ENCODE measurements at places on chromosomes 7 and 10.

DNA sequence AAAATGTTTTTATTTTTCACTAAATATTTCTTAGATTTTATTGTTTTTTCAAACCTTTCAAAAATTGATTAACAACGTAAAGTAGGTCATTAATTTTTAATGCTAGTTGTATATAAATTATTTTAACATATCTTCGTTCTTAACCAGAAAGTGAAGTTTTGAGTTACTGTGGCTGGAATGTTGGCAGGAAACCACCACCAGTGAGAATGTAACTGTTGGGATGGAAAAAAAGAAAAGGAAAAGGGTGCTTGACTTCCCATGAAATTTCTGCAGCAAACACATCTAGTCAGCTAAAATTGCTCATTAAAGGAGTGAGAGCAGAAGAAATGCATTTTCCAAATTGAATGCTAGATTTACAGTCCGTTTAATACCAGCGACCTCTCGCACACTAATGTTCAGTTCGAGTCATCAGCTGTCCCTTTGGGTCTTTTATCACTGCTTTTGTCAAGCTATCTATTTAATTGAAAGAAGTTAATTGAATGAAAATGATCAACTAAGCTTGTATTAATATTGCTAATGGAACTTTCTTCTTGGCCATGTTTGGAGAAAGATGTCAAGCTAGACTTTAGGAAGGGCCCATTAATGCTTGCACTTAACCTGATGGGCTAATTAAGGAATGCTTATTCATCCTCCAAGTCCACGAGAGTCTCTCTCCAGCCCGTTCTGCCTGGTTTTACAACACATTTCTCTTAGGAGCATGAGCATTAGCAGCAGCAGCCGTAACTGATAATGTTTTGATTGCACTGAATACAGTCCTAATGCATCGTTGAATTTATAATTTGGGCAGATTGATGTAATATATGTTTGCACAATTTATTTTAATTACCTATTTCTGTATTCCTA lies 70.1 kb downstream of the UBE3C start:
- no peak for DNase-seq

GRCh38 chr7:90944021-90944420 lies 320.2 kb upstream of the FZD1 start:
- no peak for DNase-seq

DNA sequence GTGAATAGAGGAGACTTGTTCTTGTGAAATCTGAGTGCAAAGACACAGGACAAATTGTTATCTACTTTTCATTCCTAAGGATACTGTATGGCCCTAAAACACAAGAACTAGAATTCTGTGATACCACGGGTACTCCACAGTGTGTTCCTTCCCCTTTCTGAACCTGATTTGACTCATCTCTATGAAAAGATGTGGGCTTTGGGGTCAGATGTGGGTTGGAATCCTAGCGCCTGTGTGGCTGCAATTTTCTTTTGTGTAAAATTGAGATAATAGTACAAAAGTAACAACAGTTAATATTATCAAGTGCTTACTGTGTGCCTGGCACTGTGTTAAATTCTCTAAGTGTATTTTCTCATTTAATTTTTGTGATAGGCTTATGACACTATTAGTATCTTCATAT lies 8.1 kb downstream of the SRGN start:
- DNase-seq = no peak

DNA sequence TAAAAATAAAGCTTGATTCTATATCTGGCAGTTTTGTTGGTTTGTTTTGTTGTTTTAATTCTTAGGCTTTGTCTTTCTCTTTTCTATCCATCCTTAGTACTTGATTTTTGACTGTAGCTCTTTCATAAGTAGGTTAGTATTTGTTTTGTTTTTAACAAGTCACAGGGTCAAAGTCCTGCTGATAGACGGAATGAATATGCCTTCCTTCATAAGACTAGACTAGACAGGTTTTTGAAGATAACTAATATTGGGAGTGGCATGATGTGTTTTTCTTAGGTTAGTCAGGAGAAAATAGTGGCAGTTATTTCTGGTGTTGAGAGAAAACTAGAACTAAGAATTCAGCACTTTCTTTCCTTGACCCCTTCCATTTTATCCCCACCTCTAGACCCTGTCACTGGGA lies 50.4 kb downstream of the CASD1 start:
- no peak for DNase-seq

- no peak for DNase-seq
Observed at GRCh38 chr7:67343572-67343971, 346.9 kb downstream of the TYW1 start.

GRCh38 chr7:149474309-149475120 lies 13.7 kb upstream of the ZNF777 start:
- DNase-seq = no peak

- DNase-seq = no peak
Observed at GRCh38 chr7:144489504-144489903, 86.0 kb upstream of the NOBOX start.

DNA sequence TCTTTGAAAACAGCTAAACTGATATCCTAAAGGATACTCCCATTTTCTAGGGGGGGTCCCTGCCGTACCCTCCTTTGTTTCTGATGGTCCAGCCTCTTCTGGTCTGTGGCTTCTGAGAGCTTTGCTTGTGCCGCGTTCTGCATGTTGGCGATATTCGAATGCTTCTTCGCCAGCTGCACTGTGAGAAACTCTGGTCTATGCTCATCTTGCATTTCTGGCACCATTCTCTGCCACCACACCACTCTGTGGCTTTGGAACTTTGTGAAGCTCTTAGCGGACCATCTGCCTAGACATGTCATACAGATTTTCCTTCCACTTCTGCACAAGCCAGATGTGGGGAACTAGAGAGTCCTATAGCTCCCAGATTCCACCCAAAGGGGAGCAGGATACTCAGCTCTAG lies 197.2 kb downstream of the REEP3 start:
- no peak for DNase-seq

DNA sequence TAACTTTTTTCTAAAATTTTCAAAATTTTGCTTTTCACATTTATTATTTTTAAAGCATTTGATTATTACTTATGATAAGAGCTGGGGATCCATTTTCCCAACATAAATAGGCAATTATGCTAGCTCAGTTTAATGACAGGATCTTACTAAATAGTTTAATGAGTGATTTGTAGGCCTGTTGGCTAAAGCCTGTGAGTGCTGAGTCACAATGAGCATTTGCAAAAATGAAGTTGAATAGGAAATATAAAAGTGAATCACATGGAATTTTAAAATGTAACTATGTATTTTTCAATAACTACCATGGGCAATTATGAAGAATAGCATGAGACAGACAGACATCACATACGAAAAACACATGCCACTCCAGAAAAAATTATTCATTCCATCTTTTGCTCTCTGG lies 45.1 kb upstream of the ZPBP start:
- DNase-seq = no peak
